ENCODE measurements at places on chromosomes 1 and 21. TPM values are rescaled to one million over a fixed set of nuclear protein-coding genes. Genes with fewer than 3 reads are reported as not detected.

Gene VWA5B1
- total RNA-seq, result not detected

Gene VHLL
- total RNA-seq, result not detected

Gene UBASH3A
- total RNA-seq, result not detected

Gene NFASC
- 36.9 TPM for total RNA-seq

Gene RBBP5
- 19.5 TPM for total RNA-seq

Gene CNIH3
- 3.6 TPM for total RNA-seq

Gene RBP7
- not detected for total RNA-seq

Gene JAM2
- total RNA-seq, result 0.88 TPM

Gene MYBPH
- total RNA-seq, result 0.29 TPM

Gene CLDN8
- not detected for total RNA-seq

Gene SLC44A5
- 0.36 TPM for total RNA-seq

Gene NR1I3
- total RNA-seq, result not detected

Gene HSD3B1
- not detected for total RNA-seq

Gene DNAH14
- 25.0 TPM for total RNA-seq

Gene TEDDM1
- not detected for total RNA-seq

Gene DYNLT4
- total RNA-seq, result 0.36 TPM

Gene ECM1
- total RNA-seq, result 30.0 TPM

Gene GMEB1
- 10.9 TPM for total RNA-seq

Gene TSACC
- not detected for total RNA-seq
